ENCODE measurements at places on chromosomes 5 and 9. TPM values are rescaled to one million over a fixed set of nuclear protein-coding genes. Genes with fewer than 3 reads are reported as not detected.

Gene GARIN3
- total RNA-seq: not detected

Gene OTULINL
- 6.3 TPM for total RNA-seq

Gene SQSTM1
- total RNA-seq: 54.8 TPM

Gene POU5F2
- total RNA-seq: 4.7 TPM

Gene IFNA13
- total RNA-seq: 0.52 TPM

Gene EDIL3
- 14.1 TPM for total RNA-seq

Gene AP3B1
- 62.1 TPM for total RNA-seq

Gene CARD9
- total RNA-seq: 1.0 TPM

Gene LVRN
- total RNA-seq: 1.6 TPM

Gene RAI14
- total RNA-seq: 11.5 TPM

Gene WDR41
- total RNA-seq: 60.5 TPM

Gene NR2F1-AS1
- total RNA-seq: 5.2 TPM

Gene LCN1
- total RNA-seq: not detected

Gene QRFP
- total RNA-seq: not detected

Gene INSL4
- total RNA-seq: not detected

Gene CDKN2B
- total RNA-seq: not detected

Gene SNCAIP
- total RNA-seq: 6.8 TPM

Gene IFNA2
- not detected for total RNA-seq

Gene ACTBL2
- total RNA-seq: not detected

Gene PCDHB10
- 2.6 TPM for total RNA-seq

Gene SLC4A9
- not detected for total RNA-seq

Gene TTC23L
- total RNA-seq: not detected

Gene LOX
- total RNA-seq: 50.1 TPM

Gene SOX30
- not detected for total RNA-seq

Gene ANAPC2
- 21.4 TPM for total RNA-seq
